ENCODE measurements at places on chromosomes 13 and 19. TPM values are rescaled to one million over a fixed set of nuclear protein-coding genes. Genes with fewer than 3 reads are reported as not detected.

CACNA1A gene
- 0.28 TPM for total RNA-seq

CPAMD8 gene
- total RNA-seq, result 21.4 TPM

DNA sequence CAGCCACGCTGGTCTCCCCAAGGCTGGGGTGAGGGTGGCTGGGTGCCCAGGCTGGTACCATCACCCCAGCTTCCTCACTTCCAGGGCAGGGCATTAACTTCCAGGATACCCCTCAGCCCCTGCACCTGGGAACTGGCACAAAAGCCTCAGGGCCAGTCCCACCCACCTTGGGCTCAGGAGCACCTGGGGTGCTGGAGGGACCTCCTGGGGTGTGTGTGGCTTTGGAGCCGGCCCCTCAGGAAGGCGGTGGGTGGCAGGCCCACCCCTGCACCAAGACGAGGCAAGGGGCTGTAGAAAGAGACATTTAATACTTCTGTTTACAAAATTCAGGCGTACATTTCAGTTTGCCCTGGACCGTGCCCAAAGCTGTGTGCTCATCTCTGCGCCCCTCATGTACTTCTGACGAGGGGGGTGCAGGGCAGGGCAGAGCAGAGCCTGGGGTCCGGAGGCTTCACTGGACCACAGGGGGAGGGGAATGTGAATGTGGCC is 16.8 kb downstream of the MPND start:
- H3K4me1 ChIP-seq, result no peaks in the 10 kb centered on the region
- H3K36me3 ChIP-seq, result peaks cover 63% of the 10 kb centered on the region
- H3K4me3 ChIP-seq, result no peak overlapping the region
- DNase-seq, result no peak

GRCh38 chr13:30880856-30881155 is 25.3 kb upstream of the MEDAG start:
- H3K4me3 ChIP-seq, result no peak overlapping the region
- H3K36me3 ChIP-seq, result no peaks in the 10 kb centered on the region
- no peaks in the 10 kb centered on the region for H3K27me3 ChIP-seq
- no peaks in the 10 kb centered on the region for H3K4me1 ChIP-seq
- peak overlapping the region; percentile 60 for H3K27ac ChIP-seq

ATP8A2 gene
- total RNA-seq, result 0.19 TPM

GRCh38 chr19:49333811-49334288 is 1.4 kb upstream of the CD37 start:
- peaks cover 17% of the 10 kb centered on the region for H3K36me3 ChIP-seq
- H3K27me3 ChIP-seq, result no peaks in the 10 kb centered on the region
- no peak for DNase-seq
- no peak overlapping the region for H3K27ac ChIP-seq
- H3K4me3 ChIP-seq, result no peak overlapping the region

- H3K27me3 ChIP-seq, result no peaks in the 10 kb centered on the region
- no peak overlapping the region for H3K4me3 ChIP-seq
- DNase-seq, result no peak
- H3K36me3 ChIP-seq, result peaks cover 55% of the 10 kb centered on the region
- no peak overlapping the region for H3K27ac ChIP-seq
These were observed 38.3 kb downstream of the PEX11G start for GRCh38 chr19:7450243-7451223.

DNA sequence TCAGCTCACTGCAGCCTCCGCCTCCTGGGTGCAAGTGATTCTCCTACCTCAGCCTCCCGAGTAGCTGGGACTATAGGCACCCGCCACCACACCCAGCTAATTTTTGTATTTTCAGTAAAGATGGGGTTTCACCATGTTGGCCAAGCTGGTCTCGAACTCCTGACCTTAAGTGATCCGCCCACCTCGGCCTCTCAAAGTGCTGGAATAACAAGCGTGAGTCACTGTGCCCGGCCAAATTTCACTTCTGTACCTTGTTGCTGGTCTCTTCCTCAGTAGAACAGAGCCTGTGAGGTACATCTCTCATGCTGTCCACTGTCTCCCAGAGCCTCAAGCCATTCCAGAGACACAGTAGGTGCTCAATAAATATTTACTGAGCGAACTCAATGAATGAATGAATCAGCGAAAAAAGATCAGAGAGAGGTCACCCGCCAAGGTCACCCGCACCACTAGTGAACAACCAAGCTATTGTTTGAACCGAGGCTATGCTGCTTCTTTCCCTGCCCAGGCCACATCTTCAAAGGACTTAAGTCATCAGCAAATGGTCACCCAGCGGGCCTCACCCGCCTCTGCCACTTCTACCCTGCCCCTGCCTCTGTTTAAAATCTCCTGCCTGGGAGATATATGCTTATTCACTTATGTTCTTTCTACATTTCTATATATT is 9.3 kb downstream of the TMEM143 start:
- no peaks in the 10 kb centered on the region for H3K27me3 ChIP-seq
- no peak overlapping the region for H3K4me3 ChIP-seq

GRCh38 chr19:44603201-44603945 is 10.0 kb upstream of the IGSF23 start:
- no peak overlapping the region for H3K27ac ChIP-seq
- no peak for DNase-seq
- H3K4me3 ChIP-seq, result no peak overlapping the region
- H3K4me1 ChIP-seq, result no peaks in the 10 kb centered on the region

DNA sequence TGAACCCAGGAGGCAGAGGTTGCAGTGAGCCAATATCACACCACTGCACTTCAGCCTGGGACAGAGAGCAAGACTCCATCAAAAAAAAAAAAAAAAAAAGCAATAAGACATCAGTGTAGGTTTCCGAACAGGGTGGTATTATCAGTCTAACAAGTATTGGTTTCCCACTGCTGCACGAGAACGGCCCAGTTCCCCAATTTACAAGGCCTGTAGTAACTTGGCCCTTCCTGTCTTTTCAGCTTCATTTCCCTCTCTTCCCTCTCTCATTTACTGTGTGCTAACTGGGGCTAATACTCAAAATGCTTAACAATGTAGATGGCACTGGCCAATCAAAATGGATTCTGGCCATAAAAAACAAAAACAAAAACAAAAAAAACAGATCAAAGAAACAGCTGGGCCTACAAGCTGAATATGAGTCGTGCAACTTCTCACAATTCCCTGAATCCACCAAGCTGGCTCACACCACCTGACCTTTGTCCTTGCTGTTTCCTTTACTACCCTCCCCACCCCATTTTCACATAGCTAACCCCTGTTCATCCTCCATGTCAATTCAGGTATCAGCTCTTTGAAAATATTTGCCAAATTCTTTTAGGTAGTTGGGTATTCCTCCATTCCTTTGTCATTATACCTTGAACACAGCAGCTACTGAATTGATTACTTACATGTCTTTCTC is 2.4 kb downstream of the TEX101 start:
- H3K4me3 ChIP-seq, result no peak overlapping the region
- no peaks in the 10 kb centered on the region for H3K36me3 ChIP-seq
- DNase-seq, result no peak
- no peak overlapping the region for H3K27ac ChIP-seq

DNA sequence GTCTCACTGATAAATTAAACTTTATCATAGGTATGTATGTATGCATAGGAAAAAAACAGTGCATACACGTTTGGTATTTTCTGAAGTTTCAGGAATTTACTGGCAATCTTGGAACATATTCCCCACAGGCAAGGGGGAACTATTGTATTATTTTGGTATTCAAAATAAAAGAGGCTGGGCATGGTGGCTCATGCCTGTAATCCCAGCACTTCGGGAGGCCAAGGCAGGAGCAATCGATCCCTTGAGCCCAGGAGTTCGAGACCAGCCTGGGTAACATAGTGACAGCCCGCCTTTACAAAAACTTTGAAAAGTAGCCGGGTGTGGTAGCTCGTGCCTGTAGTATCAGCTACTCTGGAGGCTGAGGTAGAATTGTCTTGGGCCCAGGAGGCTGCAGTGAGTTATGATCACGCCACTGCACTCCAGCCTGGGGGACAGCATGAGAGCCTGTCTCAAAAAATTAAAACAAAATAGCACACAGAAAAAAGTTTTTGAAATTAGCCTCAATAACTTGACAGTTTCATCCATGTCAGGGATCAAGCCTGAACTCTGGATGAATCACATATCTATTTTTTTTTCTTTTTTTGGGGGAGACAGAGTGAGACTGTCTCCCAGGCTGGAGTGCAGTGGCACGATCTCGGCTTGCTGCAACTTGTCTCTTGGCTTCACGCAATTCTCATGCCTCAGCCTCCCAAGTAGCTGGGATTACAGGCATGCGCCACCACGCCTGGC is 29.1 kb upstream of the HOMER3 start:
- no peaks in the 10 kb centered on the region for H3K36me3 ChIP-seq
- H3K4me1 ChIP-seq, result peaks cover 44% of the 10 kb centered on the region
- H3K27me3 ChIP-seq, result no peaks in the 10 kb centered on the region
- DNase-seq, result no peak

- H3K36me3 ChIP-seq, result no peaks in the 10 kb centered on the region
- H3K27ac ChIP-seq, result peak overlapping the region; percentile 98
- peaks cover 4% of the 10 kb centered on the region for H3K27me3 ChIP-seq
- H3K4me3 ChIP-seq, result peak overlapping the region; percentile 78
These were observed 109.5 kb downstream of the KCNRG start for GRCh38 chr13:50124536-50125303.

DNA sequence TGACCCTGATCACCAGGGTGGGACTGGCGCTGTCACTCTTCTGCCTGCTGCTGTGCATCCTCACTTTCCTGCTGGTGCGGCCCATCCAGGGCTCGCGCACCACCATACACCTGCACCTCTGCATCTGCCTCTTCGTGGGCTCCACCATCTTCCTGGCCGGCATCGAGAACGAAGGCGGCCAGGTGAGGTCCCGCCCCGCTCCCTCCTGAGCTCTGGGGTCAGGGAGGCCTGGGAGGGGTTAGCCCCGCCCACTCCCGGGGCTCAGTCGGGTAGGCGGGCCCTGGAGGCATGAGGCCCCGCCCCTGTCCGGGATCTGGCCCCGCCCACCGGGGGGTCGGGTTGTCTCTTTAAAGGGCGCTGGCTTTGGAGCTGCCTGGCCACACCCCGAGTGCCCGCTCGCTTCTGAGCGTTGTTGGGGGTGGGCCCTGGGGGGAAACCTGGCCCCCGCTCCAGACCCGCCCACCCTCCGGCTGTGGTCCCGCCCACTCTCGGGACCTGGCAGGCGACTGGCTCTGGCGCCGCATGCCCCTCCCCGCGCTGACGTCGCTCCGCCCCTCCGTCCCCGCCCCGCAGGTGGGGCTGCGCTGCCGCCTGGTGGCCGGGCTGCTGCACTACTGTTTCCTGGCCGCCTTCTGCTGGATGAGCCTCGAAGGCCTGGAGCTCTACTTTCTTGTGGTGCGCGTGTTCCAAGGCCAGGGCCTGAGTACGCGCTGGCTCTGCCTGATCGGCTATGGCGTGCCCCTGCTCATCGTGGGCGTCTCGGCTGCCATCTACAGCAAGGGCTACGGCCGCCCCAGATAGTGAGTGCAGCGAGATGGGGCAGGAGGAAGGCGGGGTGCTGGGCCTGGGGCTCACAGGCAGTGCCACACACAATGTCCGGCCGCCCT is 13.1 kb downstream of the DDX39A start:
- no peaks in the 10 kb centered on the region for H3K27me3 ChIP-seq
- peak; percentile 86 for DNase-seq
- peaks cover 75% of the 10 kb centered on the region for H3K36me3 ChIP-seq
- H3K4me3 ChIP-seq, result peak overlapping the region; percentile 9
- peak overlapping the region; percentile 78 for H3K27ac ChIP-seq
- H3K4me1 ChIP-seq, result peaks cover 8% of the 10 kb centered on the region

DNA sequence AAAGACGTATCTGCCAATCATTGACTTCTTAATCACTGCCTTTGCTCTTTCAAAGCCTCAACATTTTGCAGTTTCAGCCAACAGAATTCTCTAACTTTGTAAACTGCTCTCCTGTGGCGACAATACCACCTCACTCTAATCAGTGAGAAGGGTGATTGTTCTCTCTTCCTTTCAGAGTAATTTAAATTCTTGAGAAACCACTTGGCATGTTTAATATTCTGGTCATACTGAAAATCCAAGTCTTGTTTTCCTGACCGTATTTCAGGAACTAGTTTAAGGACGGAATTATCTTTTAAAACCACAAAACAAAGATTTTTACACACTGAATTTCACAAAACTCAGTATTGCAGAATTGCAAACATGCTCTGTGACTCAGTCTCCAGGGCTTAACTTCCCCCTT is 5.2 kb upstream of the CDC16 start:
- H3K27ac ChIP-seq, result no peak overlapping the region
- H3K4me1 ChIP-seq, result peaks cover 12% of the 10 kb centered on the region
- H3K36me3 ChIP-seq, result no peaks in the 10 kb centered on the region
- peaks cover 3% of the 10 kb centered on the region for H3K27me3 ChIP-seq

DNA sequence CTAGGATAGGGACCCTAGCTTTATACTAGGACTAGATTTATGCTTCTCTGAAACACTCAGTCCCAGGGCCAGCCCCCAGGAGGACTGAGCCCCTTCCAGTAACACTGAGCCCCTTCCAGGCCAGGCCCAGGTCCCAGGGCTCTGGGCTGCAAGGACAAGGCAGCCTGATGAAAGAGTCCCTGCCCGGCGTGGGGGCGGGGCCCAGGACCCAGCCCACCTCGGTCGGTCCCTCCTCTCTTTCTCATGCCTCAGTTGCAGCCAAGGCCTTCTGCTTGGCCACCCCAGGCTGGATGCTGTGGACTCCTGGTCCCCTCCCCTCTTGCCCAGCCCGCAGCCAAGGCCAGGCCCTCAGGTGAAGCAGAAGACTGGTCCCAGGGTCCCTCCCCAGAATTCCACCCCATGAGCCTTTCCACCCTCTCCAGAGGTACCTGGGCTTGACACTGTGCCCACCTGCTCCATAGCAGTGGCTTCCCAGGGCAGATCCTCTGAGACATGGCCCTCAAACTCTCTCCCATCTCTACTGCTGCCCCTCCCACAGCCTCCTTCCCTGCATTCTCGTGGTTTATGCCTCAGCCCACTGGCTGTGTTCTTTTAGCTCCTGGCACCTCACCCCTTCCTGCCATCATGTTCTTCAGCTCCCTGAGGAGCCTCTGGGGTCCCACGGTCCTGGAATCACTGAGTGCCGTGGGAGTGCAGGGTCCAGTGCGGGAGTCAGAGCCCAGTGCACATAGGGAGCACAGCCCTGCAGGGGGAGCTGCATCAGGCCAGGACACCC is 53.6 kb upstream of the C1QTNF9B start:
- H3K27ac ChIP-seq, result no peak overlapping the region
- no peak overlapping the region for H3K4me3 ChIP-seq
- no peaks in the 10 kb centered on the region for H3K36me3 ChIP-seq
- H3K4me1 ChIP-seq, result no peaks in the 10 kb centered on the region

- no peak for DNase-seq
- no peaks in the 10 kb centered on the region for H3K36me3 ChIP-seq
- H3K4me1 ChIP-seq, result no peaks in the 10 kb centered on the region
- H3K27me3 ChIP-seq, result no peaks in the 10 kb centered on the region
- H3K4me3 ChIP-seq, result no peak overlapping the region
These were observed 23.0 kb upstream of the USP29 start for GRCh38 chr19:57096685-57097361.

GRWD1 gene
- 10.8 TPM for total RNA-seq

TEX101 gene
- not detected for total RNA-seq

NXNL1 gene
- total RNA-seq, result not detected
